ENCODE measurements at places on chromosomes 6 and 20.

- no peak for DNase-seq
Observed at GRCh38 chr20:17505636-17506517, 25.3 kb downstream of the BFSP1 start.

GRCh38 chr6:33276864-33277662, at the start of gene B3GALT4:
TSS of gene B3GALT4 (plus strand) at chr6:33277123. CDS start at chr6:33277420, 297 bp downstream.
- peak; percentile 86 for DNase-seq

- DNase-seq: no peak
Observed at GRCh38 chr6:157751547-157752200, 71.4 kb upstream of the SNX9 start.

- no peak for DNase-seq
Observed at GRCh38 chr6:48671505-48671904, 560.5 kb upstream of the PTCHD4 start.

- no peak for DNase-seq
Observed at GRCh38 chr6:25735261-25735660, 19.3 kb upstream of the SLC17A4 start.

GRCh38 chr20:20223981-20224380, 143.9 kb upstream of the INSM1 start:
- no peak for DNase-seq

- no peak for DNase-seq
Observed at GRCh38 chr6:39698789-39699188, 26.4 kb downstream of the KIF6 start.

DNA sequence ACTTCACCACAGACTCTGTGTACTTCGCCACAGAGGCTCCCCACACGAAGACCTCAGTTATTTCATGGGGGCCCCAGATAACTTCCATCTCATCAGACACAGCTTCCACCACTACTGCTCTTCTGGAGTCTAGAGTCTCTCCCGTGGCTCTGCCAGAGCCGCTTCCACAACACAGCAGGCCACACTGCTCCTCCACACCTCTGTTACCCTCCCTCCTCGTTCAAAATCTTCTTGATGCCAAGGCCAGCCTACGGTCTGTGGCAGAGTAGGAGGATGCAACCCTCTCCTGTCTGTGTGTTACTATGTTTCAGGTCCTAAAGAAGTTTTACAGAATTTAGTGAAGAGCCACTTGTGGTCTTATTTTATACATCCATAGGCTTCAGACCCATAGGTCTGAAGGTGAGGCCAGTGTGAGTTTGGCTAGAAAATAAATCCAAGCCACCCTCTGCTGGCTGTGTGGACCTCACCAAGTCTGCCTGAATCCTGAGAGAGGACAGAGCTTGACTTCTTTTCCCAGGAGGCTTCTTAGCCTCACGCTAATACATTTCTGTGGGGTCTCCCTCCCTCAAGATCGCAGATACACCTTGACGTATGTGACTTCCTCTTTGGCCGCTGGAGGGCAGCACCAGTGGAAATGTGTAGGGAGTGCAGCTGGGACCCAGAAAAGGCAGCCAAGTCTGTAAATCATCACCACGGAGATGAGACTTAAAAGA, 197.7 kb downstream of the FAXC start:
- peak; percentile 15 for DNase-seq

- no peak for DNase-seq
Observed at GRCh38 chr6:152052061-152052460, 244.6 kb downstream of the ESR1 start.
